ENCODE measurements at places on chromosomes 2 and 18.
A peak's percentile ranks its signal among the peaks of the same experiment; 100 is the strongest.

- no peak for DNase-seq
These were observed 53.9 kb upstream of the CTAGE1 start for GRCh38 chr18:22471546-22472131.

DNA sequence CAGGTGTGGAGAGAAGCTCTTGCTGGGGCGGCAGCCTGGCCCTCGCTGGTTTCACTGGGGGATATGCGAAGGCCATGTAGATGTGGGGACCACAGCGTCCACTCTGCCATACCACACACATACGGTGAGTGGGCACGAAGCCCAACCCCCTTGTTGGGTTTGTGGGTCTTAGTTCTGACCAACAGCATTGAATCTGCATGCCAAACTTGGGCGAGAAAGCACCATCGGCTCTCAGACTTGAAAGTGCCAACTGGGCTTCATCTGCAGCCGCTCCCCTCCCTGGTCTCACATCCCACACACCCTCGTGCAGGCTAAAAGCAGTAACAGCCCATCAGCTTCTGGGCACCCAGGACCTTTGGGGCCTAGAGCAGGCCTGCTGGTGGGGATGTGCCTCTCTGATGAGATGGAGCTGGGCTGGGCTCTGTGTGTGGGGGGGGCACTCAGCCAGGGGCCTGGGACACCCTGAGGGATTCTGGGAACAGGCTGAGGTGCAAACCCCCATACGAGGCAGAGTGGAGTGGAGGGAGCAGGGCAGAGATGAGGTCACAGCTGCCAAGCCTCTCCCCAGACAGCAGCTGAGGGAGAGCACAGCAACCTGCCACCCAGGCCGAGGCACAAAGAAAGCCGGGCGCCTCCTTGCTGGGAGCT lies 264.4 kb downstream of the TWIST2 start:
- DNase-seq = no peak

DNA sequence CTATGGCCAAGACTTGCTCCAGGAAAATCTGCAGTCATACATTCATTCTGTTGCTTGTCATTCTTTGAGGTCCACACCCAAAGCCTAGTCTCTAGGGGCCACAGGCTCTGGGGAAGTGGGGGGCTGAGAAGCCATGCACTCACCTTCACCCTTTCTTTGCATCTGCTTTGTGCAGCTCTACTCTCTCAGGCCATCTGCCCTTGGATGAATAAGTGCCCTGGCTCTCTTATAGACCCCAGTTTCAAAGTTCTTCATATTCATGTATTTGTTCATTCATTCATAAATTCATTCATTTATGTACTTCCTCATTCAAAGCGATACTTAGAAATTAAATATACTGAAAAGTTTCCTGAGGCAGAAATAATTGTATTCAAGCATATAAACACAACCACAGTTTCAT lies 130.3 kb upstream of the FAM98A start:
- DNase-seq = no peak

DNA sequence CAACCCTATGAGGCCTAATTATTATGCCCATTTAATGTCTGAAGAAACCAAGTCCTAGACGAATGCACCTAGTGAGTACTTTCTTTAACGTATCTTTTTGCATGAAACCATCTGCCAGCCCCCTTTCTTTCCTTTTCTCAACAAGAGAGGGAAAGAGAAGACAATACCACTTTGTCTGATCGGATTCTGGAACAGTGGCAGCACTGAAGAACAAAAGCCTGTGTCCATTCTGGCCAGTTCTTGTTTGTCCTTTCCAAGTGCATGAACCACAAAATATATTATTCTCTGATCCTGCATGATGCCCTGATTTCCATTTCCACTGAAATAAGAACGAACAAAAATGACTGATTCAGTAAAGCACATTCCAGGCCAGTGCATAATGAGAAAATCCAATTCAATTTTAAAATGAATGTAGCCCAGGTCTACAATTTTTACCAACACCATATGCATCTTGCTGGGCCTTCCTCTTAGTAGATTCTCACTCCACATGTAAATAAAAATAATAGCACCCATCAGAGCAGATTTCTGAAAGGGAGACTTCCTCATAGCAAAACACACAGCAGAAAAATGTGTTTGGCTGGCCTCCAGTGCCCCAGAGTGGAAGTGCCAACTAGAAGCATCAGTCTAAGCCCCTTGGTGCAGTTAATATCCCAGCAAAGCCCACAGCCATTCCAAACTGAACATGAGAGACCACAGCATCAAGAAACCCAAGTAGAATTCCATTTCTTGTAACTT lies 422.6 kb upstream of the ID2 start:
- DNase-seq = no peak

- no peak for DNase-seq
These were observed 267.6 kb downstream of the TMX3 start for GRCh38 chr18:68447286-68447685.

- no peak for DNase-seq
These were observed 326.8 kb downstream of the SETBP1 start for GRCh38 chr18:45007531-45007930.

DNA sequence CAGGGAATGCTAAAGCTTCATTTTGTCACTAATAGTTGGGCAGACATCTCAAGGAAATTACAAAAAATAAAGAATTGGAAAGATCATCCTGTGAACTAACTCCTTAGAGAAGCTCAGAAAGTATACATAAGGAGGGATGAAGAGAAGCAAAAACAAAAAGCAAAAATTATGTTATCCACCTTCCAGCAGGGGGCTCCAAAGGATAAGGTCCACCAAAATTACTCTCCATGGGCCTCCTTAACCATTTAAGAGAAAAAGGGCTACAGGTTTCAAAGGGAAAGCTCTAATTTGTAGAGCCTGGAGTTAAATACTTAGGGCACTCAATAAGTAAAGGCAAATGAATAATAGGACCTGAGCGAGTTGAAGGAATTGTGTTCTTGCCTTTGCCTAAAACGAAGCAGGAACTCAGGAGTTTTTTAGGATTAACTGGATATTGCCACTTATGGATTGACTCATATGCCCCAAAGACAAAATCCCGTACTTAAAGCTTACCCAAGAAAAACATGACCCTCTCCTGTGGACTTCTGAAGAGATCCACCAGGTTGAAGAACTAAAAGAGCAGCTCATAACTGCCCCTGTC lies 1167.9 kb downstream of the DSC3 start:
- DNase-seq = no peak

- DNase-seq = no peak
These were observed 14.2 kb upstream of the CXCR4 start for GRCh38 chr2:136131961-136132824.

- DNase-seq = no peak
These were observed 109.9 kb upstream of the MAP4K3 start for GRCh38 chr2:39546937-39547336.

DNA sequence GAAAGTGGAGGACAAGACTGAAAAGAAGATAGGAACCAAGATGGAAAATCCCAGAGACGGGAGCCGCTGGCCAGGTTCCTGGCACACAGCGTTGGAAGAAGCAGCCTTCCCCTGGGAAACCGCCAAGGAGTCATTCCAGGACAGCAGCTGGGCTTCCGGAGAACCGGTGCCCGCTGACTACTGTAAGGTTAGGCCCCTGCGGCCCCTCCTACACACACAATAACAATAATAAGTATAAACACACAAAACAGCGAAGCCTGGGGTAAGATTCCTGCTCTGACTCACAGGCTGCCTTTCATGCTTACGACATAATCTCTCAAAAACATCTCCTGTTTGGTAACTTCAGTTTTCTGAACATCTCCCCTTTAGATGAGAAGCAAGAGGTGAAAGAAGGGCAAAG lies 28.1 kb upstream of the MYCN start:
- DNase-seq = no peak

- DNase-seq = no peak
These were observed 66.0 kb downstream of the STPG4 start for GRCh38 chr2:47089083-47089464.

DNA sequence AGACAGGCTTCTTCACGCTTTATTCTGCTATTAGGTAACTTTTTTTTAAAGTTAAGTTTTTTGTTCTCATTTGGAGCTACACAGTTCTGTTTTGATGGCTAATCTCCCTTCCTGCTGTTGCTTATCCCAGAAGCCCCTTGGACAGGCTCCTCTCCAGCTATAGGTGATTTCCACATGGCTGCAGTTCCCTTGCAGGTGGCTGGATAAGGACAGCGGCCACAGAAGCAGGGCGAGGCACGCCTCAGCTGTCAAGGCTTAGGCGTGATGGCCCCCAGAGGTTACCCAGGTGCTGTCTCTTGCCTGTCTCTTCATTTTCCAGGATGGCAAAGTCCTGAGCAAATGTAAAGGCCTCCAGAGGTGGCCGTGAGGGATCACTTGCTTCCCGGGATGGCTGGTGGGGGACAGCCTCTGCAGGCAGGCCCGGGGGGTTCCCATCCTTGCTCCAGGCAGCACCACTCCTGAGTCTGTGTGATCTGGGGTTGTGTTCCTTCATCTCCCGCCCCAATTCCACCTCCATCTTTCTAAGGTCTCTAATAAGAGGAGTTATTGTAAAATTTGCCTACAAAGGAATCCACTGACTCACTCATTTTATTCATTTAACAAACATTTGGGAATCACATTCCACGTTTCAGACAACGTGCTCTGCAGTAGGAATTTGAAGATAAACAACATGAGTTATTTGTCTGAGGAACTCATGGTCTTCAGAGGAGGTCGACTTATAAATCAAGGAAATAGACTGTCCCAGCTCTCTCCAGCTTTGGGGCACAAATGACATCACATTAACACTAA lies 53.4 kb downstream of the NAPG start:
- DNase-seq = no peak

GRCh38 chr2:42618116-42618515 lies 49.7 kb downstream of the MTA3 start:
- no peak for DNase-seq

- no peak for DNase-seq
These were observed 25.4 kb upstream of the FMNL2 start for GRCh38 chr2:152309352-152310214.

GRCh38 chr2:236642584-236643291 lies 73.1 kb downstream of the ACKR3 start:
- peak; percentile 19 for DNase-seq

Data from activated CD8-positive, alpha-beta memory T cell treated with anti-CD3 and anti-CD28 coated beads for 24 hours (primary cell).